ENCODE measurements at places on chromosomes 12 and 14.

DNA sequence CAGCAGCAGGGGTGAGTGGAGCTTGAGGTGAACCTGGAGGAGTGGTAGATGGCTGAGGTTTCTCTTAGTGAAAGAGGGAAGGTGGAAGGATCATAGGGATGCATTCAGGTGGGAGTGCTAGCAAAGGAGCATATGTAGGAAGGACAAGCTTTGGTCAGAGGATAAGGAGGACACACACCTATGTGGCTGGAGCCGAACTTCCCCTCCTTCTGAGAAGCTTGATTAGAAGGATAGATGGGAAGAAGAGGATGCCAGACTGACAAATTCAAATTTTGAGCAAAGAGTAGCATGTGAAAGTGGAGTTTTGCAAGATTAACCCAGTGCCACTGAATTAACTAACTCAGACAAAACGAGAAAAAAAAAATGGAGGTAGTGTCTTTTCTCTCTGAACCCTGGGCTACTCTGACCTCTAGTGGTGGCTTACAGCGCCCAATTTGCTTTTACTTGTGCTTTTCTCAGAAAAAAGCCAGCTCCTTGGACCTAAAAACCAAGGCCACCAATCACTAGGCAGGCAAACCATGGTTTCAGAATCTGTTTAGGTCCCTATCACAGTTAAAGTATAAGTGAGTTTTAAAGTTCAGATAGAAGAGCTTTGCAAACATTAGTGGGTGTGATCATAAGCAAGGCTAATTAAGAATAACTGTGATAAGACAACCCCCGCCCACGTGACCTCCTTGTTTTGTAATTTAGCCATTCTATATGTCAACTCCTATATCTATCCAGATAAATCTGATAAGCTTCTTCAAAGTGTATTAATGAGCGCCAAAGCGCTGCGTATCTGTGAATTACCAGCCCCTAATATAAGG, 15.5 kb downstream of the EMP1 start:
- peak; percentile 63 for DNase-seq

GRCh38 chr12:52278575-52279421, 4.4 kb downstream of the KRT86 start:
- DNase-seq, result peak; percentile 64

- DNase-seq, result no peak
Observed at GRCh38 chr12:97112136-97112535, 205.1 kb downstream of the NEDD1 start.

GRCh38 chr12:68495336-68496070, 115.2 kb upstream of the RAP1B start:
- no peak for DNase-seq

DNA sequence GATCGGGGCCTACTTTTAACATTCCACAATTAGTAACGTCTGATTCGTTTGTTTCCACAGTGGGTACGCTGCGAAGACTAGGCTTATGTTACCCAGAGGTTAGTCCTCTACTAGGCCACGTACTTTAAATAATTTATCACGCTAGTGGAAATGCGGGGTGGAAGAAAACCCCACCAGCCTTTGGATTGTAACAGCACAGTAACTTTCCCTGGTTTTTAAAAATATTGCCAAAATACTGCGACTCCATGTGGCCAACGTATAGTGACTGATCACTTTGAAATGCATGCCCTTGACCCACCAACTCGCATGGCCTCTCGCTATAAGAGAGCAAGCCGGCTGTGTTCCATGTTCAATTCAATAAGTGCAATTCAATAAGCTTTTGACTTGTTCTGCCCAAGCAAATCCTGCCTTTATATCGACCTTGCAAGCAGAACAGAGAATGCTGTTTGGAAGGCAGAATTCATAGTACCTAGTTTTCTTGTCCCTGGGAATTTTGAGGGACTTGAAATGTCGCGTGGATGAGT, 882 bp upstream of the GTF2A1 start:
- DNase-seq, result no peak

DNA sequence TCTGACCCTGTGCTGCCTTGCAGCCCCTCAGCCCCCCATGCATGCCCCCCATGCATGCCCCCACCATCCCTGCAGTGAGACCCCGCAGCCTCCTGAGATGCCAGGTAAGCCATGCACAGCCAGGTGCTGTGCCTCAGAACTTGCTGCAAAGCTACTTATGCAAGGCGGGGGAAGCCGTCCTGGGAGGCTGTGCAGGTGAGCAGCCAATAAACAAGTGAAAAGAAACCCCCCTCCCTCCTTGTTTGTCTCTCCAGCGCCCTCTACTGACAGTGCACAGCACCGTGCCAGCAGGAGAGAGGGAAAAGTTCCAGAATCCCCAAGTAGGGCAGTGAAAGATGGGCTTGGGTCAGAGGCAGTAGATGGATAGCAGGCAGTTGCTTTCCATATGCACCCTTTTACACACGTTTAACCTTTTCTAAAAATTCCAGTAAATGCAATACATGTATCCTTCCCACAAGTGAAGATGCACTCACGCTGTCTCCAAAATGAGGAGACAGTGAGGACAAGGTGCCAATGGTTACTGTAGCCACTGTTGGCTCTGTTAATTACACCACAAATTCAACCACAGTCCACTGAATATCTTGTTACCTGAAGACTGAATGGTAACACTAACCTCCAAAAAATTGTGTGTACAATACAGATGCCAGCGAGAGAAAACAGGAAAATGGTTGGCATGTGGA, 18.0 kb downstream of the TNFAIP2 start:
- peak; percentile 47 for DNase-seq

DNA sequence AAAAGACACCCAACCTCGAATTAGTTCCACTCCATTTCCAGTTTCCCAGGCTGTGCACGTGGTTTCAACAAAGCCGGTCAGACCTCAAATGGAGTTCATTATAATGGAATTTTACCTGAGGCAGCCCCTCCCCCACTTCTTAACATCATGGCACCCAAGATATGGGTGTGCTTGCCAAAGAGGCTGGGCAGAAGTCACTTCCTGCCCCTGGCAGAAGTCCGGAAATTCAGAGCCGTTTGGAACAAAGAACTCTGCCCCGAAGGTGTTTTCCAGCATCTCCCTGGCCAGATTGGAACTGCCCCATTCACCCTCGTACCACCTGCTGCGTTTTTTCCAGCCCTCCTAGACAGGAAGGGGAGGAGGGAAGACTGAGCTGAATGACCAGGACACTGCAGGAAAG, 8.2 kb downstream of the VDR start:
- DNase-seq, result no peak

DNA sequence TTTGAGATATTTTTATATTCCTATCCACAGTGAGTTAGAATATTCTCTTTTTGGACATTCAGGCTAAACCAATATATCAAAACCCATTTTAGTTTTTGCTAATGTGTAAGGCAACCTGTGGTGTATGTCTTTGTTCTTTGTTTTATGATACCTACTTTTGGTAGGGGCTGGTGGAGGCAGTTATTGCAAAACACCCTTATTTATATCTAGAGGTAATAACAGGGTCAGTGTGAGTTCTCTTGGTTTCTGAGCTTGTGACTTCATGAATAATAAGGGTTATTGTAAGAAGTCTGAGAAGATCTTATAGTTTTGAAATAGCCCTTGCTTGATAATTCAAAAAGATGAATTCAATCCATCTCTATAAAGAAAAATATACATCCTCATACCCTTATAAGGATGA, 235.1 kb upstream of the LRIG3 start:
- no peak for DNase-seq

GRCh38 chr12:8508223-8508622, 5.1 kb upstream of the CLEC4D start:
- DNase-seq, result no peak

DNA sequence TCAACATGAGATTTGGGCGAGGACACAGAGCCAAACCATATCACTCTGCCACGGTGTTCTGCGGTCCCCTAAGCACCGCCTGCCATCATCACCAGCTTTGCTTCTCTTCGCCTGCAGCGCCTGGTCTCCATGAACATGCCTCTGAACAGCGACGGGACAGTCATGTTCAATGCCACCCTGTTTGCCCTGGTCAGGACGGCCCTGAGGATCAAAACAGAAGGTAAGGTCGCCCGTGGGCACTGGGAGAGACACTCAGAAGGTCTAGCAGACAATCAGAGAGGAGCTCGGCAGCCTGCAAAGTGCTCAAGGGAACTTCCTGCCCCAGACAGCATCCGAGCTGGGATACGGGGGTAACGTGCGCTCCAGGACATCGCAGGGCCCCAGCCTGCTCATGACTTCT, 126.0 kb upstream of the FKBP4 start:
- no peak for DNase-seq

- DNase-seq, result no peak
Observed at GRCh38 chr12:40693207-40693821, 1.1 kb downstream of the CNTN1 start.

DNA sequence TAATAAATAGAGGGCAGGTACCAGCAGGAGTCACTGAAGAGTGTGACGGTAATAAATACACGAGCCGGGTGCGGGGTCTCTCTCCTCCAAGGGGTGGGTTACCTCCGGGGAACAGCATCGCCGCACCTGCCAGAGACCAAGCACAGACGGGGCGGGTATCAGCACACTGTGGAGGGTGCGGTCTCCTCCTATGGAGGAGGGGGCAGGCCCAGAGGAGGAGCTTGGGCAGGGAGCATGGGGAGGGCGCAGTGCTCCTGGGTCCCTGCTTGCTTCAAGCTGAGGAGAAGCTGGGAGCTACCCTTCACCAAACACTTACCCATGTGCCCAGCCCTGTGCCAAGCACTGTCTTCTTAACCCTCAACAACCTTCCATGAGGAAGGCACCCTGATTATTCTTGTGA, 12.8 kb downstream of the PGF start:
- DNase-seq, result no peak

DNA sequence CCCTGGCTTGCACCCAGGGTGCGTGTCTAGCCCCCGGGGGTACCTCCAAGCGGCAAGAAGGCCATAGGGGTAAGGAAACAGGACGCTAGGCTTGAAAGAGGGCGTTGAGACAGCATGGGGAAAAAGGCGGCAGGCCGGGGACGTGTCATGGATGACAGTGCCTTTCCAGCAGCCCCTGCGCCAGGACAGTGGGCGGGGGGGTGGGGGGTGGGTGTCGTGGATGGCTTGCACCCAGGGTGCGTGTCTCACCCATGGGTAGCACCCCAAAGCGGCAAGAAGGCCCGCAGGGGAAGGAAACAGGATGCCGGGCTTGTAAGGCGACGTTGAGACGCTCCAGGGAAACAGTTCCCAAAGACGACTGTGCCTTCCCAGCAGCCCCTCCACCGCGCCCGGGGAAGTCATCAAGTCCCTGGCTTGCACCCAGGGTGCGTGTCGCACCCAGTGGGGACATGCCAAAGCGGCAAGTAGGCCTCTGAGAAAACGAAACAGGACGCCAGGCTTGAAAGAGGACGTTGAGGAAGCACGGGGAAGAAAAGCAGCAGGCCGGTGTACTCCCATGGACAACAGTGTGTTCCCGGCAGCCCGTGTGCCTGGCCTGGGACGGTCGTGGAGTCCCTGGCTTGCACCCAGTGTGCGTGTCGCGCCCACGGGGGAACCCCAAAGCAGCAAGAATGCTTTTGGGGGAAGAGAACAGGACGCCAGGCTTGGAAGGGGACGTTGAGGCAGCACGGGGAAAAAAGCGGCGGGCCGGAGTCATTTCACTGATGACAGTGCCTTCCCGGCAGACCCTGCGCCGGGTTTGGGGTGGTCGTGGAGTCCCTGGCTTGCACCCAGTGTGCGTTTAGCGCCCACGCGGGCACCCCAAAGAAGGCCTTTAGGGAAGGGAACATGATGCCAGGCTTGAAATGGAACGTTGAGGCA, 163.5 kb upstream of the ALG10B start:
- DNase-seq, result no peak

GRCh38 chr14:34228650-34228976, 233.4 kb downstream of the SPTSSA start:
- DNase-seq, result no peak

- no peak for DNase-seq
Observed at GRCh38 chr12:57164454-57164853, 17.0 kb upstream of the LRP1-AS start.

- no peak for DNase-seq
Observed at GRCh38 chr12:50579757-50580267, 75.0 kb downstream of the DIP2B start.

DNA sequence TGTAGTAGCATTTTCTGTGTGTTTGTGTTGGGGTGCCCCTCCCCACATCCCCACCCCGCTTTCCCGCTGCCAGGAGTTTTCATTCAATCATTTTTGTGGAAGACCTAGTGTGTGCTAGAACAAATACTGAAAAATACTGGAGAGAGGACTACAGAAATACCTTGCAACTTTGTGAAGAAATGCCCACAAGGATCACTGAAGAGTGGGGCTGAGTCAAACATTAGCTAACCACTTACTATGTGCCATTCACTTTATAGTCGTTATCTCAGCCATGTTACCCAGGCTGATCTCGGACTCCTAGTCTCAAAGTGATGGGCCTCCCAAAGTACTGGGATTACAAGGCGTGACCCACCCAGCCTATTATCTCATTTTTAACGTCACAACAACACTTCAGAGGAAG, 559 bp upstream of the LMBR1L start:
- no peak for DNase-seq

GRCh38 chr12:66191547-66192126, 2.6 kb downstream of the IRAK3 start:
- no peak for DNase-seq

DNA sequence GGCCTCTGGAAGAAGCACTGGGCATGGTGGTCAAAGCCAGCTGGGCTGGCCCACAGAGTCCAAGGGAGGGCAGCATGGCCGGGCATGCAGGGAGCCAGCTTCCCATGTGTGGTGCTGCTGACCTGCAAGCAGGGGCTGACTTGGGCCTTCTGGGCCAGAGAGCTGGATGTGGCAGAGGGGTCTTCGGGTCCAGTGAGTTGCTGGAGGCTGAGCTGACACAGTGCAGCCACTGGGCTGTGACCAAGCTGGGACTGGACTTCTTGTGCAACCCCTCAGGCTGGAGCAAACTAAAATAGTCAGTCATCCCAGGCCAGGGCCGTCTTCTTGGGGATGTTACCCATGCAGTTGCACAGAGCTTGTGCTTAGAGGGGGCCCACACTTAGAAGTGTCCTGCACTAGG, 7.3 kb upstream of the RIN3 start:
- DNase-seq, result no peak

- no peak for DNase-seq
Observed at GRCh38 chr14:75736845-75737485, 75.9 kb downstream of the TTLL5 start.

GRCh38 chr12:78316631-78317468, 486.2 kb downstream of the NAV3 start:
- DNase-seq, result no peak

- no peak for DNase-seq
Observed at GRCh38 chr12:106037524-106038298, 101.0 kb downstream of the NUAK1 start.

Measured in stimulated activated CD4-positive, alpha-beta T cell treated with anti-CD3 and anti-CD28 coated beads, Interleukin-1b, Interleukin-23, amount 100 ng/mL, for 48 hours (primary cell).